ENCODE measurements at places on chromosomes 11 and 22.

DNA sequence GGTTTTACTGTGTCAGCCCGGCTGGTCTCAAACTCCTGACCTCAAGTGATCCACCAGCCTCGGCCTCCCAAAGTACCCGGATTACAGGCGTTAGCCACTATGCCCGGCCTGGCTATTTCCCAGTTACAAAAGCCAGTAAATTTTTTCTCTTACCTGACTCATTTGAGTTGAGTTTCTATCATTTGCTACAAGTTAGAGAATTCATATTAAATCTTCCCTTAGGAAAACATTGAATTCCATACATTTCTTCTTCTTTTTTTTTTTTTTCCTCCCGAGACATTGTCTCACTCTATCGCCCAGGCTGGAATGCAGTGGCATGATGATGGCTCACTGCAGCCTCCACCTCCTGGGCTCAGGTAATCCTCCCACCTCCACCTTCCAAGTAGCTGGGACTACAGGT is 26.0 kb downstream of the CHEK2 start:
- no peak for DNase-seq

DNA sequence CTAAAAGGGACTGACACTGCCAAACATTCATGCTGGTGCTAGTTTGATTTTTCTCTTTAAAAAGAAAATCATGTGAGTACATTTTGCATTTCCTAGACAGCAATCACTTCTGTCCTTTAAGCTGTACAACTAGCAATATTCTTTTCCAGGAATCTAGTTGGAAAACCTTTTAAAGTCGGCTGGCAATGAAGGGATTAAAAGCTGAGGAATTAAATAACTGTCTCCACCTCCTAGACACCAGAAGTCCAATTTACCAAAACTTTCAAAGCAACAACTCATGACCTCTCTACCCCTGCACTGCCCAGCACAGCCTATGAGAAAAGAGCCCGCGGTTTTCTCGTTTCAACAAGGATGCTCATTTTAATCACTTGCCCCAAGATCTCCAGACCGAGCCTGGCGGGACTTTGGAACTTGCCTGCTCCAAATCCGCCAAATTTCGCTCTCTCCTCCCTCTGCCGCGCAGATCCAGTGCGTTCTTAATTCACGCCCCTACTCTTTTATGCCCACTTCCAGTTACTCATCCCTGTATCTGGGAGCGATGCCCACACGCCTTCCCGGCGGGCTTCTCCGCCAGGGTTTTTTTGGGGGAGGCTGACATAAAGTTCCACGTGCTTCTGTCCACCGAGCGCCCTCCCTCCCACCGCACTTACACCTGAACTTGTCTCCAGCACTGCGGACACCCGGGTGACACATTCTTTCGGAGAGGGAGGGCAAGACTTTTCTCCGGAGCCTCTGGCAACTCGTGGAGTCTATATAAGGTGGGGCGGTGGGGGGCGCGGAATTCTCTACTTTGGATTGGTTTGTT is 2.5 kb downstream of the MPPED2 start:
- DNase-seq = no peak

DNA sequence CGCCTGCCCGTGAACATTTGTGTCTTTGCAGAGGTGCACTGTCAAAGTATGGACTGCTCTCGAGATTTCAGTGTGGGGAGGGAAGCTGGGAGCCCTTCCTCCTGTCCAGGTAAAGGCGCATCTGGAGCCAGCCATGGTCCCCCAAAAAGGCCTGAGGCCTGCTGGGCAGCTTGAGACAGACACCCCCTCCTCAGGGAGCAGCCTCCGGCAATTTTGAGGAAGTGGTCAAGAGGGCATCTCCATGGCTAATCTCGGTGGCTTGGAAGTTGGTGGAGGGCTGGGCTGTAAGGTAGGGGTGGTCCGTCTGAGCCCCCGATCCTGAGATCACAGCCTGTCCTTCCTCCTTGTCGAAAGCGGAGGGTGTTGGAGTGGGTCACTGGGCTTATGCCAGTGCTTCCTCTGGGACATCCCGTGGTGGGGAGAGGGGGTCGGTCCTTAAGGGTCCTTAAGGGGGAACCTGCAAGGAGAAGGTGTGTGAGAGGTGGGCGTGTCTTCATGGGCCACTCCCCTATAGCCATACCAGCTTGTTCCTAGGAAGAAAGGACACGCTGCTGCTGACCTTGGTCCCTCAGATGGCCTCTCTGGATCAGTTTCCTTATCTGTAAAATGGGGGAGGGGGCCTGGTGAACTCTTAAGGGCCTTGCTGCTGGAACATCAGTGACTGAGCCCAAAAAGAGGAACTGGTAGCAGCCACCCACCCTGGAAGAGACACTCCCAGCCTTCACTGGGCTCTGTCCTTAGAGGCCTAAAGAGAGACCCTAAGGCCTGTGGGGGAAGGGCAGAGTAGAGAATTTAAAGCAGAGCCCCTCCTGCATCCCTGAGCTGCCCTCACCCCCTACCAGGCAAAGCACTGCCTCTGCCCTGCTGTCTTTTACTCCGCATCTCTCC is 2.6 kb downstream of the KCNC1 start:
- DNase-seq = no peak

- no peak for DNase-seq
Observed at GRCh38 chr11:5899534-5899933, 6.5 kb downstream of the OR52E5 start.

DNA sequence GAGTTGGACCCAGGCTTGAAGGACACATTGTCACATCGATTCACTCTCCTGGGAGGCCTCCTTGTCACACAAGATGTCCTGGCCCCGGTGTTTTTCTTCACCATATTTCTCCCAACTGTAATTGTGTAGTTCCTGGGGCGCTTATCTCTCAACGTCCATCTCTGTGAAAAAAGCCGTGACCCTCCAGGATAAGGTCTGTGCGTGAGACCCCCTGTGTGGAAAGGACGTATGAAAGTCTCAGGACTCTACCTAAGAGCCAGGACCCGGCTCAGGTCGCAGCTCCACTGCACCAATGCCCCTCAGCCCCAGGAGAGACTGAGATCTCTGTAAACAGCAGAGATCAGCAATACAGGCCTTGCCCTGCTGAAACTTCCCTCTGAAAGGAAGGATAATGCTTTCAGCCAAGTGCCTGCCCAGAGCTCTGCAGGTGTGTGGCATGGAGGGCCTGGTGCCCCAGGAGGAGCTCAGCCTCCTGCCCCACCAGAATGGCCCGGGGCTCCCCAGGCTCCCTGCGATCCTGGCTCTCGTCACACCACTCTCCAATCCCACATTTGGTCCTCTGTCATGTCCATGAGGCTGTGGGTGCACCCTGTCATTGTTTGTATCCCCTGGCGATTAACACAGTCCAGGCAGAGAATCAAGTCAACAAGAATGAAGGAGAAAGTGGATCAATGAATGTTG is 119.2 kb upstream of the TMEM45B start:
- no peak for DNase-seq

GRCh38 chr22:49753961-49754695 is 73.5 kb downstream of the BRD1 start:
- peak; percentile 55 for DNase-seq

- peak; percentile 81 for DNase-seq
Observed at GRCh38 chr11:93936460-93936859, 84.7 kb upstream of the HEPHL1 start.

DNA sequence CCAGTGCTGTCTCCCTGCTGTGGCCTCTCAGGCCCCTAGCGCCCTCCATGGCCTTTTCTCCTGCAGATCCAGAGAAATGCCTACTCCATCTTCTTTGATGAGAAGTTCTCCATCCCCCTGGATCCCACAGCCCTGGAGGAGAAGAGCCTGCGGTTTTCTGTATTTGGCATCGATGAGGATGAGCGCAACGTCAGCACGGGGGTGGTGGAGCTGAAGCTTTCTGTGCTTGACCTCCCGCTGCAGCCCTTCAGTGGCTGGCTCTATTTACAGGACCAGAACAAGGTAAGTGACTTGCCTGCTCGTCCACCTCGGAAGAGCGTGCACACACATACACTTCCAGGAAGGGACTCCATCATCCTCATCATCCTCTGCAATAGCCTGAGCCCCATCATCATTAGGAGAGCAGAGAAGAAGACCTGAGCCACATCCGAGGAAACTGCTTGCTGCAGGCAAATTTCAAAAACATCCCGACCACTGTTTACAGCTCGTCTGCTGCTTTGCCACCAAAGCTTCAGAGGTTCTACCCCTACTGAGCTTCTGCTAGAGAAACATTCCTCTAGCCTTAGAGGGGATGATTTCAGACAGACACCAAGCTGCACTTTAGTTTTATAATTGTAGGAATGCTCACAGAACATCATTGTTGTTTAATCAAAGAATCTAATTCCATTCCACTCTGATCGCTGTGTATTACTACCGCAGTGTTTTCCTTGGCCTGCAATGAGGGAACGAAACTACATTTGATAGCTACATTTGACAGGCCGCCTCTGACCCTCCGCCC is 12.9 kb upstream of the RHOD start:
- DNase-seq = no peak

- DNase-seq = no peak
Observed at GRCh38 chr11:120959189-120959588, 64.7 kb upstream of the TBCEL start.

DNA sequence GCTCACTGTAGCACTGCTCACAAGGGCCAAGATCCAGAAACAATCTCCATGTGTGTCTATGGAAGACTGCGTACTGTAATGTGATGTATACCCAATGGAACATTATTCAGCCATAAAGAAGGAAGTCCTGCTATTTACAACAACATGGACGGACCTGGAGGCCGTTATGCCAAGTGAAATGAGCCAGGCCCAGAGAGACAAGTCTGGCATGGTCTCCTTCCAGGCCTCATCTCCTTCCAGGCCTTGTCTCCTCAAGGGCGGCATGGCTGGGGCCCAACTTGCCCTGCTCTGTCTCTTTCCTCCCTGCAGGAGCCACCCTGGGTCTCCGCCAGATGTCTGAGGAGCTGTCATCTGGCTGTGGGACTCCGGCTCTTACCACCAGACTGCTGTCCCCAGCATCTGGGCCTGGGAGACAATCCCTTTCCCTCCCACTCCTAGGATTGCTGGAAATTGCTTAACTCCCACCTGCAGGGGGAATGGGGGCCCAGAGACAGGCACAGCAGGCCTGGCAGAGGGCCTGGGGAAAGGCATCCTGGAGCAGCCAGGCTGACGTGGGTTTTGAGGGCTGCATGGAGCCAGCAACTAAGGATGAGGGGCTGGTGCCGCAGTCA is 1326.6 kb downstream of the TBC1D22A start:
- DNase-seq = no peak

All from DMS53 (cell line).